A549 treated with CORT108297 at 1 μM for 4 hours (cell line): ENCODE measurements at places on chromosomes 5 and 9. TPM values are rescaled to one million over a fixed set of nuclear protein-coding genes. Genes with fewer than 3 reads are reported as not detected.

Gene UNC5A
- 0.15 to 0.38 TPM (median 0.31 TPM) in 5 replicates for total RNA-seq

Gene IFNB1
- 0.15 TPM in 1 of 5 replicates, not detected in the others for total RNA-seq

Gene SPINK7
- total RNA-seq, result not detected in 5 replicates

Gene ARL14EPL
- 0.07 to 0.43 TPM (median 0.14 TPM) in 5 replicates for total RNA-seq

Gene C9orf153
- total RNA-seq, result 0.09 to 0.46 TPM (median 0.18 TPM) in 5 replicates

Gene ICE1
- 18.0 to 24.5 TPM (median 22.5 TPM) in 5 replicates for total RNA-seq

Gene NXNL2
- total RNA-seq, result 0.31 to 1.5 TPM (median 0.71 TPM) in 5 replicates

Gene PLPP6
- total RNA-seq, result 9.3 to 12.8 TPM (median 10.4 TPM) in 5 replicates

Gene SOHLH1
- total RNA-seq, result not detected in 5 replicates
